ENCODE measurements at places on chromosomes 6 and 20.

DNA sequence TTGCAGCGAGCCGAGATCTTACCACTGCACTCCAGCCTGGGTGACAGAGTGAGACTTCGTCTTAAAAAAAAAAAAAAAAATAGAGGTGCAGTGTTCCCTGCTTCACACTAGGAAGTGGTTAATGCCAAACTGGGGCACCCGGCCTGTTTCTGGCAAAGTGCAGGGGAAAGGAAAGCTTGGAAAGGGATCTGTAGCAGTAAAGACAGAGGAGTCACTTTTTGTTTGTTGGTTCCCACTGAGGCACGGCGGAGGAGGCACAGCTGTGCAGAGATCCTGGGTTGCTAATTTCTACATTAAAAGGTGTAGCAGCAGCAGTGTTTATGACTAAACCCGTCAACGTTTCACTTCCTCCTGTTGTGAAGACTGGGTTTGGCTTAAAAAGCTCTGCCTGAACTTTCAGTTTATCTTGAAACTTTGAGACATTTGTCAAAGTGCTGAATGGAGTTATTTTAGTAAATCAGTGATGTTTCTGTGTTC lies 125.6 kb downstream of the CARMIL1 start:
- no peak for DNase-seq

DNA sequence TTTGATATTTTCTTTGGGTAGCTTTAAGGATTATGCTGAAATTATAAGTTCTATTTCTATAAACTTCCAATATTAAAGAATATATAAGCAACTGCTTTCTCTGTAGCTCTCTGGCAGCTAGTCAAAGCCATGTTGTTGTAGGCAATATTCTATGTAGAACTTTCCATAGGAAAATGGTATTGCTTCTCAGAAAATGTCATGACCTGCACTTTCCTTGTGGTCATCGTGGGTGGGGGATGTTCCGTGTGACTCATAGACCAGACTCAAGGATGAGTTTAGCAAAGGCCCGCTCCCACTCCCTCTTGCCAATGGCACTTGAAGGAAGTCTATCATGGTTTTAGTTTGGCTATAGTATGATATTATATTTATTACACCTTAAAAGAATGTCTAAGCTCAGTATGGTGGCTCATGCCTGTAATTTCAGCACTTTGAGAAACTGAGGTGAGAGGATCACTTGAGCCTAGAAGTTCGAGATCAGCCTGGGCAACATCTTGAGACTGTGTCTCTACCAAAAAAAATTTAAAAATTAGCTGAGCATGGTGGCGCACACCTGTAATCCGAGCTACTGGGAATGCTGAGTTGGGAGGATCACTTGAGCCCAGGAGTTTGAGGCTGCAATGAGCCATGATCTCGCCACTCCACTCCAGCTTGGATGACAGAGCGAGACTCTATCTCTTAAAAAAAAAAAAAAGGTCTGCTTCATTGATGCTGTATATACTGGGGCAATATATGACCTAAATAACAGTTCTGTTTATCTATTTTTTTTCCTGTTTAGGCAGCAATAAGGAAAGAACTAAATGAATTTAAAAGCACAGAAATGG lies 36.6 kb upstream of the LTV1 start:
- DNase-seq: peak; percentile 67

- no peak for DNase-seq
Measured at GRCh38 chr20:51528263-51529027, 14.1 kb downstream of the NFATC2 start.

GRCh38 chr6:116568821-116569755 lies 2.2 kb upstream of the RWDD1 start:
- DNase-seq: no peak

- no peak for DNase-seq
Measured at GRCh38 chr6:165227644-165228329, 81.6 kb downstream of the C6orf118 start.

- DNase-seq: no peak
Measured at GRCh38 chr20:23022849-23023248, 12.3 kb upstream of the SSTR4 start.

GRCh38 chr6:166341464-166341863 lies 881 bp downstream of the SFT2D1 start:
- no peak for DNase-seq

DNA sequence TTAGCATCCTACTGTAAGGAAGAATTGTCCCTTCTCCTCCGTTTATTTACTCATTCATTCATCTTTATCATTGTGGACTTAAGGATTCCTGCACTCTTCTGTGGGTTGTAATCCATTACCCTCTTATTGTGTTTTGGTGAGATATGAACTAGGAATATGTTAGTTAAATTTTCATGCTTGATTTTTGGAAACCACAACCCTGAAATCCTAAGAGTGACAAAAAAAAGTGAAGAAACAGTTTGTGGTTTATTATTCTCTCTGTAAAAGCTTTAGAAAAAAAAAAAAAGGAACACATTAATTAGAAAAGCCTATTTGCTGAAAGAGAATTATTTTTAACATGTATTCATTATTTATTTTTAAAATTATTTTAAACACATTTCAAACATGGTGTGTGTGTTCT lies 36.7 kb upstream of the INSM1 start:
- no peak for DNase-seq

DNA sequence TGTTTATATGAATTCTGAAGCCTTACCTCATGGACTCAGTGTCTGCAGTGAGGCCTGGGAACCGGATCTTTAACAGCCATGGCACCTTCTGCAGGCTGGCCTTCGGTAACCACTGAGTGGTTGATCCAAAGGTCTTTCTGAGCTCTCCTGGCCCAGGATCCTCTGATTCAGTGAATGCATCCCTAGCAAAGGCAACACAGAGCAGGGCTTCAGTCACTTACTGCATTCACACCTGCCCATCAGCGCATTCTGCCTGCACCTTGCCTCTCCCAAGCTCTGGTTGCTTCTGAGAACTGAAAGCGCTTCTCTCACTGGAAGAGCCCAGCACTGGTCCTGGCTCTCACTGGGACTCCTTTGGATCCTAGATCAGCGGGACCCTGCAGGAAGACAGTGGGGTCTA lies 8.4 kb upstream of the CST9 start:
- DNase-seq: no peak

DNA sequence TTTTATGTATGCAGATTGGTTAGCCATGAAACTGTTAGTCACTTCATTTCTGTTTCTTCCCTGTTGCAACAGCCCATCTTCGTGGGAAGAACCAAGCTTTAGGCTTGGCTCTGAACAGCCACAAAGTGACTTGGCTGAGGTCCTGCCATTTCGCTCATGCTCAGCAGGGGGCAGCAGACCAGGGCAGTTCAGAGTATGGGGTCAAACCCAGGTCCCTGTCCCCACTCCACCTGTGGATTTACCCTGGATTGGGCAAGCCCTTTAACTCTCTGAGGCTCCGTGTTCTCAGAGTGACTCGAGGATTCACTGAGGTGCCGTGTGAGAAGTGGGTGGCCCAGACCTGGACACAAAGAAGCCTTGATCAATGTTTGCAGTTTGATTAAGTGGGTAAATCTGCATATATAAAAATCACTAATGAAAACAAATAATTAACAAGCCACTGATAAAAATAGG lies 19.8 kb upstream of the MAP1LC3A start:
- DNase-seq: no peak
